ENCODE measurements at places on chromosomes 2 and 18. TPM values are rescaled to one million over a fixed set of nuclear protein-coding genes. Genes with fewer than 3 reads are reported as not detected.

TEKT4 gene
- total RNA-seq: not detected

MARCO gene
- not detected for total RNA-seq

HOXD13 gene
- not detected for total RNA-seq

DNA sequence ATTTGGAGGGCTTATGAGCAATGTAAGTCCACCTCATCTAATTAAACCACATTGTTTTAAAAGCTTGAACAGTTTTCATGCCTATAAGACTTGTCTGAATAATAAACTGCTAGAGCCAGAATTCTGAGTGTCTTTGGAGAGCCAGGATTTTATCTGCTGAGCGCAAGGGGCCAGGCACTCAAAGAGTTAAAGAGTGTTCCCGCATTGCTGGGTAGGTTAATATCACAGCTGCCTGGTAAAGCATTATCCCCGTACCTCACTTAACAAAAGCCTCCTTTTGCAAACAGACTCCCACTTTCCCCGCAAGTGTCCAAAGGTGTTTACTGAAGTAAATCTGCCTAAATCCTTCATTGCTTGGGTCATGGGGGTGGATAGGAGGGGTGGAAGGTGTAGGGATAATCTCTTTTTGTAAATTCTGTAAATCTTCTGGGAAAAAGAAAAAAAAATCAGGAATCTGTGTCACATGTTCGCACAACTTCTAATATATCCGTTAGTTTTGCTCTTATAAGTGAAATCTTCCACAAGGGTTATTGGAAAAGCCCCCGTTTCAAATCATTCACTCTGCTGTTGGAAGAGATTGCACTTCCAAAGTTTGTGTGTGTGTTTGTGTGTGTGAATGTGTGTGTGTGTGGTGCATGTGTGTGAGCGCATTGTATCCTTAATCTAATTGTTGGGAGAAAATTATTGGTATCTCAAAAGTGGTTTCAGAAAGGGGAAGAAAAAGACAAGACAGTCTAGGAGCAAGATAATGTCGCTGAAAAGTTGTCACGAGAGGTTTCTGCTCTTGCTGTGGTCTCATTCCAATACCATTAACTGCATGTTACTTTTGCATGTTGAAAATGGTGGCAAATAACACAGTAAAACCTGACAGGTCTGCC lies 10.7 kb downstream of the ZEB2 start:
- DNase-seq: no peak

DNA sequence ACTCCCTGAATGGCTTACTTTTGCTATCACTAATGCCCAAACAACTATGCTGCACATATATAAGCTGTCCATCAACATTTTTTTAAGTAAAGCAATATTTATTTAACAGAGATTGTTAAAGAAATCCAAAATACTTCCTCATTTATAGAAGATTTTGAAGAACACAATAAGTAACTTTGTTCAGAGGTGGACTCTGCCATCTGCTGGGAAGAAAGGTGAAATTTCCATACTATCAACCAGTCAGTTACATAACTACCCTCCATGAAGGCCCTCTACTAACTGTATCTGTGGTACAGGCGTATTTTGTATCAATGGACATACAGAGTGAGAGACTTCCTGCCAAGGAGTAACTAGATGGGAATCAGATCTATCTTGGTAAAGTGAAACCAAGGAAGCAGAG lies 106.0 kb downstream of the DTNB start:
- DNase-seq: no peak

GRCh38 chr2:30421604-30422443 lies 25.2 kb upstream of the LCLAT1 start:
- peak; percentile 48 for DNase-seq
